ENCODE measurements at places on chromosomes 6 and 20.

- peak; percentile 89 for DNase-seq
Measured at GRCh38 chr6:158894193-158894592, 75.0 kb upstream of the EZR start.

- DNase-seq = no peak
Measured at GRCh38 chr6:77136086-77136485, 327.2 kb downstream of the HTR1B start.

GRCh38 chr6:43977404-43978111 lies 149.7 kb downstream of the MRPL14 start:
- DNase-seq = peak; percentile 31

DNA sequence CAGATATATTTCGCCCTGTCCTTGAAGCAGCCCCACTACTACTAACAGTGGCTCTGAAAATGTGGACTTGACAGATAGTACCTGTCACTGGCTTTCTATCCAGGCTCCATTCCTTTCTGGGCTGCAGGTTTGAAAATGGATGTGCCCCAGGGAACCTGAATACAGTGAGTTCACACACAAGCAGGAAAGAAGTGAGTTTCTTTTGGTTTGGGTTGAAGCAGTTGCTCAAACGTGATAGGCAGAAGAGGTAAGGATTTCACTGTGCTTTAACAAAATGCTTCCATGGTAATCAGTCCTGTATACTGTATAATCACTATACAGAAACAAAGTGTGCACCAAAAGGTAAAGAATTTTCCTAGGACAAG lies 382.9 kb downstream of the PRKN start:
- no peak for DNase-seq

DNA sequence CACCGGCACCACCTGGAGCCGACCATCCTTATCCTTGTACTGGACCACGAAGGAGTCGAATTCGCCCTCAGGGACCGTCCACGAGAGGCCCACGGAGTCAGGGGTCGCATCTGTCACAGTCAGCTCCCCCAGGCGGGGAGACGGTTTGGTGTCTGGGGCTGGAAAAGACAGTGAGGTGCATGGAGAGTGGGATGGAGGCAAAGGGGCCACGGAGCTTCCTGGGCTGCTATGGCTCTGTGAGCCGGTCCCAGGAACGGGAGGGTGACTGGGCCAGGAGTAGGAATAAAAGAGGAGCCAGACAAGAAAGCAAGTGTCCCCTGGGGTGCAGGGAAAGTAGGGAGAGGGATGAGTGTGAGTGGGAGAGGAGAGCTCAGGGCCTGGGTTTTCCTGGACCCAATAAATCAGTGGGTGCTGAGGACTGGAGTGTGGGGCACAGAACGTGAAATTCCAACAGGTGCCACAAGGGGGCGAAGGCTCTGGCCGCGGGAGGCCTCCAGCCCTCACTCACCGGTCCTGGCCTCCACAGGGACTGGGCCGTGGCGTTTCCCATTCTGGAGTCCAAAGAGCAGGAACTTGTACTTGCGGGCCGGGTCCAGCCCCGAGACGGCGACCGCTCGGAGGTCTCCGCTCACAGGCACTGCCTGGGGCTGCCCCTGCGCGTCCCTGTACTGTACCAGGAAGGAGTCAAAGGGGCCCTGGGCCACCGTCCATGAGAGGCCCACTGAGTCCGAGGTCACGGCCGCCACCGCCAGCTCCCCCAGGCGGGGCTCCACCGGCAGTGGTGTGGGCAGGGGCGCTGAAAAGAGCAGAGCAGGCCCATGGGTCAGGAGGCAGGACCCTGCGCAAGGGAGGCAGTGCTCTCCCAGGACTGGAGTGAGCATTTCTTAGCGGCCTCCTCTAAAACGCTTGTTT lies 9.9 kb downstream of the CYP21A2 start:
- DNase-seq = peak; percentile 75

GRCh38 chr20:3084283-3084985 lies at the start of gene AVP:
Gene AVP, minus strand, starts transcription at chr20:3084724. Its CDS starts 50 bp downstream, at chr20:3084674.
- DNase-seq = no peak

- DNase-seq = no peak
Measured at GRCh38 chr6:33848484-33848883, 44.7 kb upstream of the MLN start.

GRCh38 chr6:12280458-12280857 lies 9.7 kb upstream of the EDN1 start:
- DNase-seq = peak; percentile 83

- no peak for DNase-seq
Measured at GRCh38 chr6:29965563-29965872, 23.2 kb downstream of the HLA-A start.

GRCh38 chr6:154206141-154206540 lies 150.5 kb downstream of the IPCEF1 start:
- no peak for DNase-seq

DNA sequence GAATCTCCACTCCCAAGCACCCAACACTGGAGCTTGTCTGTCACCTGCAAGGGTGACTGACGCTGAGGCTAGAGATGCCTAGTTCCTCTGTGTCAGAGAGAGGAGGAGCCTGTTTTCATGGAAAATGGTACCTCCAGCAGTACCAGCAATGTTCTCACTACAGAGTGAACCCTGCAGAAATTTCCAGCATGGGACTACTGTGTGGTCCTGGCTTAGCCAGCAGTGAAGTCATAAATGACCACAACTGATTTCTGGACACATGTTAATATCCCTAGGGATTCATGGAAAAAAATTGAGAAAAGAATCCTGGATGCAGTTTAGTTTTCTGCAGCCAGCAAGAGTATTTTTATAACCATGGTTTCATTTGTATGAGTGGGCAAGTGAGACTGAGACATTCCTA lies 468.1 kb downstream of the CD83 start:
- DNase-seq = no peak

DNA sequence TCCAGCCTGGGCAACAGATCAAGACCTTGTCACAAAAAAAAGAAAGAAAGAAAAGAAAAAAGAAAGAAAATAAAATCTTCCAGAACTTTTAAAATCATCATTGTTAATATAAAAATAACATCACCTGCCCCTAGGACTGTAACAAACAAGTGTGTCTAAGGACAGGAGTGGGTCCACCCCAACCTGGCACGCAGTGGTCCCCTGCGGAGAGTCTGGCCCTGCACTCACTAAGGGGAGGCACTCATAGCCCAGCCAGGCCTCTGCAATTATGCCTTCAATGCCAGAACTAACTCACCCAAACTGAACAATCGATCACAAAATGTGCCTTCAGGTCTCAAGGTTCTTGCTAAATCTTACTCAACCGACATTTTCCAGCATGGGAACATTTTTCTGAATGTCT lies 4.8 kb downstream of the GMEB2 start:
- no peak for DNase-seq

DNA sequence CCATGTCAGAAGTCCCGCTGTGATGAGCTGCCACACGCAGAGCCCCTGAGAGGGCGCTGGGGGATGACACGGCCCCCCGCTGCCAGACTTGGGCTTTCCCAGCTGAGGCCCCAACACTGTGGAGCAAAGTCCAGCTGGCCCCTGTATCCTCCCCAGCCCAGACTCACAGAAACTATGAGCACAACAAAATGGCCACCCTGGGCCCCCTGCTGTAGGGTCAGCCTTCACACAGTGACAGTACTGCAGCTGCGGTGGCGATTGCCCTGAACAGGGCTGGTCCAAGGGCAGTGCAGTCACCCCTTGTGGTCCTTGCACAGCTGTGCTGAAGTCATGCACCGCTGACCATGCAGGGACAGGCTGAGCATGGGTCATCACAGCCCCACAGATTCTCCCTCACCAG lies 78.2 kb upstream of the CST7 start:
- DNase-seq = no peak

DNA sequence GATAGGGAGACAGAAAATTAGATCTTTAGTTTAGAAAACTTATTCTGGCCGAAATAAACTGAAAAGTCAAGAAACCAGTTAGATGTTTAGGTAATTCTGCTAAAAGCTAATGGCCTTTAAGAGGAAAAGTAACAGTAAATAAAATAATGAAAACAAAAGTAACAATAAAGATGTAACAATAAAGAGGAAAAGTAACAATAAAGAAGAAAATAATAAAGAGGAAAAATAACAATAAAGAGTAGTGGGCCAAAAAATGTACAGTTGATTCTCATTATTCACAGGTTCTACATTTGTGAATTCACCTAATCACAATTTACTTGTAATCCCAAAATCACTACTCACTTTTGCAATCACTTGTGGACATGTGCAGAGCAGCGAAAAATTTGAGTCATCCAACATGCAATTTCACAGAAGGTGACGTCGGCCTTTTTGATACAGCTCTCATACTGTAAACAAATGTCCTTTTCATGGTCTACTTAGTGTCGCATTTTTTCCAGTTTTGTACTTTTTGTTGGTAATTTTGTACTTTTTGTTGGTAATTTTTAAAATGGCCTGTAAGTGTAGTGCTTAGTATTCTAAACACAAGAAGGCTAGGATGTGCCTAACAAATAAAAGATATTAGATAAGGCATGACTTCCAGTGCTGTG lies 24.0 kb downstream of the HBS1L start:
- DNase-seq = no peak

DNA sequence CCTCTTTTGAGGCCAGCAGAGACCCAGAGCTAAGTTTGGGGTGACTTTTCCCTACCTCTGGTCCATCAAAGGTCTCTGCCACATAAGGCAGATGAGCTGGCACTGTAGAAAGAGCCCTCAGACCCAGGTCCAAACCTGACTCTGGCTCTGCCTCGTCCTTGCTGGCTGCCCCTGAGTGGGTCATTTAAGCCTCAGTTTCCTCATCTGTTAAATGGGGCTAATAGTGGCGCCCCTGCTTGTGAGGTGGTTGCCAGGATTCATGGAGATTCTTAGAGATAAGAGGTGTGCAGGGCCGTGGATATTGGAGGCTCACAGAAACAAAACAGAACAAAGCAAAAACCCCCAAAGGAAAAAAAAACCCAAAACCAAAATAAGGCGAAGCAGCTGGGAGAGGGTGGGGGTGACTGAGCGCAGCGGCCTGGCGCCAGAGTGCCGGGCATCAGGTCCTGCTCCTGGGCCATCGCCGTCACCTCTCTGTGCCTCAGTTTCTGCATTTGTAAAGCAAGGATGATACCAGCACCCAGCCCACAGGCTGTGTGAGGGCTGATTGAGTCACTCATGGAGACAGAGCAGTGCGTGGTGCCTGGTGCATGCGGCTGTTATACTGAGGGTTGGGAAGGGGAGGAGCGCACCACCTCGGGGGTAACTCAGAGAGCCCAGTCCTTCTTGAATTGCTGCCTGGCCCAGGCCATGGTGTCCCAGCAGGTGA lies 133.8 kb upstream of the PTPN1 start:
- DNase-seq = no peak

DNA sequence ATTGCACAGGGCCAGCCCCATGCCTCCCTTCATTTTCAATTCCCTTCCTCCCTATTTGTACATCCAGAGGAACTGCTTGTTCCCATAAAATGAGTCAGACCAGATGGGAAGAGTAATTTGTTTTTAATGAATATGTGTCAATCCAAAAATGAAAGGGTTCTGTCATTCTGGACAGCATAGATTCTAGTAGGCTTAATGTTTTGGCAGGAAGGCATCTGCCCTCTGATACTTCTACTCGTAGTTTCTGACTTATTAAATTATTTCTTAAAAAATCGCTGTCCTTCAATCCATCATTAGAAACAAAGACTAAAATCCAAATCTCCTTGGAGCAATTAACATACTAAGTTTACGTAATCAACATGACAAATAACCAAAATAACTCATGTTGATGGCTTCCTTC lies 665.5 kb downstream of the TENT5A start:
- no peak for DNase-seq

GRCh38 chr6:143506199-143506598 lies 5.3 kb downstream of the FUCA2 start:
- no peak for DNase-seq

GRCh38 chr6:161407581-161407980 lies 133.7 kb upstream of the AGPAT4 start:
- peak; percentile 76 for DNase-seq

DNA sequence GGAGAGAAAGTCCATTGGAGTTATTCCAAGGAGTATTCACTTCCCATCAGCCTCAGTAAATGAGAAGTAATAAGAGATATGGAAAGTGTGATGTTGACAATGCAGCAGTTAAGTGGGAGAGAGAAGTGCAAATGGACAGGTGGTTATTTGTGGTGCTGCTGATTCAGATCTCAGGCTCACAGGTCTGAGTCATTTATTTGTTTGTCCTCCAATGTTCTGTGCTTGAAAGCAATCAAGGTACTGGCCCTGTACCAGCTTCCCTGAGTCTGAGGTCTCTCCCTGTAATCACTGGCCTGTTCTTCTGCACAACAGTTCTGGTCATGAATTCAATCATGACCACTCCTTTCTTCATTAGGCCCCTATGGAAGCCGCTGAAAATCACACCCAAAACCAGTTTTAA lies 827.7 kb downstream of the MAFB start:
- no peak for DNase-seq

DNA sequence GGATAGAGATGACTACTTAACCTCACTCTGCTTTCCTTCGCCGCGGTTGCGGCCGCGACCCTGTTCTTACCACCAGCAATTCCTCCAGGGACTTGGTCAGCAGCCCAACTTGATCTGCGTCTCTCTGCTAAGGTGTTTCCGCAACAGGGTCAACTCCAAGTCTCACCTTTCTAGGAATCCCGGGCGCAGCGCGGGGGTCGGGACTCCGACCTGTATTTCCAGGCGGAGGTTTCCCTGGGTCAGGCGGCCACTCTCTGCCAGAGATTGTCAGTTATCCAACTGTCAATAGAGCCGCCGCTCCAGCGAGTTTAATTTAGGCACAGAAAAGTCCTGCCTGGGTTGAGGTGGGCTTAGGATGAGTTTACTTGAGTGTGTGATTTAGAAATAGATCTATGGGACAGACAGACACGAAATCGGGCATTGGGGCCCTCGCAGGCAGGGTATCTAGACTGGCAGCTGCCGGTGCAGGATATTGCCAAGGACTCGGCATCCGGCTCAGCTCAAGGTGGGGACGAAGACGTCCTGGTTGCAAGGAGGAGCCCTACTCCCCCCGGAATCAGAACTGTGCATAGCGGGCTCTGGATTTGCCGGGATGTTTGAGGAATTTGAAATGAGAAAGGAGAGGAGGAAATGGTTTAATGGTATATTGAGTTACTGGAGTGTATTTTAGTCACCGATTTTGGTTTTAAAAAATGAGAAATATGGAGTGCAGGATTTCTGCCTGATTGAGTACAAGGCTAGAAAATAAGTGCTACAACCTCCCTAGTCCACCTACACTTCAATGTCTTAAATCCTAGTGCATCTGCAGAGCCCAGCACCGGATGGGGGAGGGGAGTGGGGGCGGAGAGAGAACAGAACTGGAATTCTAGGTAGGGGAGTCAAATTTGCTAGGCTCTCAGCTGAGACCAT lies 23.7 kb downstream of the POM121L2 start:
- DNase-seq = peak; percentile 73

- no peak for DNase-seq
Measured at GRCh38 chr20:61082720-61083119, 169.3 kb upstream of the CDH4 start.

- DNase-seq = no peak
Measured at GRCh38 chr20:44886266-44886651, 754 bp downstream of the YWHAB start.

All from islet precursor cell (in vitro differentiated cells).